ENCODE measurements at places on chromosomes 7 and 10.

DNA sequence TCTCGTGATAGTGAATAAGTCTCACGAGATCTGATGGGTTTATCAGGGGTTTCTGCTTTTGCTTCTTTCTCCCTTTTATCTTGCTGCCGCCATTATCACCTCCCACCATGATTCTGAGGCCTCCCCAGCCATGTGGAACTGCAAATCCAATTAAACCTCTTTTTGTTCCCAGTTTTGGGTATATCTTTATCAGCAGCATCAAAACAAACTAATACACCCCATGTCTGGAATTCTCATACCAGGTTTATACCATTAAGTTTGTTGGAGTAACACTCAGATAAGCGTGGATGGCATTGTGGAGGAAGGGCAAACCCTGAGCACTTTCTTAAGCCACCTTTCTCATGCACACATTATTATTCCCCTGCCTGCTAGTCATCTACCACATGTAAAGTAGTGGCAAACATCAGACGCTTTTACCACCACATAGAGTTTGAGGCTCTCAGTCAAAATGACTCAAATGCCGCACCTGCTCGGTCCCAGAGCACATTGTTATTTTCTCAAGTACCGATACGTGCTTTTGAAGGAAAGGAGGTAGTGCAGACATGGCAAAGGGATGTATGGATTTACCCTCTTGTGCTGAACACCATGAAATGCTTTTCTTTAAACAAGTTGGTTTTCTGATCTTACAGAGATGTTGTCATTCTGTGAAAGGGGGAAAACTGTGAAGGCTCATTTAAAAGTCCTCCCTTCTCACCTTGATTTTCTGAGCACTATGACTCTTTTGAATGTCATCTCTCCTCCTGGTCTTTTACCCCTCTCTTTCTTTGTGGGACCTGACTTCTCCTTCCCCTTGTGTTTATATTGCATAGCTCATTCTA, 429.7 kb downstream of the EXOC4 start:
- DNase-seq: no peak

DNA sequence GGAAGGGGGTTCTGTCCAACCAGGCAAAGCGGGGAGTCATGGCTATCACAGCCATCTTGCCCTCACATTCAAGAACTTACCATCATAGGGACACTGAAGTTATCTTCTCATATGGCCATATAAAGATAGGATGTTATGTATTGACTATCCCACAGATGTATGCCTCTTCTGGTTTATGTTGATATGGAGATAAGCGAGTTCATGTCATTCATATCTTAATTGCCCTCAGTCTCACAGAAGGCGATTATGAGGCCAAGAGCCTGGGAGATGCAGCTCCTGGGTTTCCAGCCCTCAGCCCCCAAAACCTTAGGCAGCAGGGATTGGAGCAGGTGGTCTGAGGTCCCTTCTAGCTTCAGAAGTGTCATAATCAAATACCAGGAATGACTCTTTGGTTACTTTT, 8.5 kb upstream of the ANKRD61 start:
- no peak for DNase-seq

DNA sequence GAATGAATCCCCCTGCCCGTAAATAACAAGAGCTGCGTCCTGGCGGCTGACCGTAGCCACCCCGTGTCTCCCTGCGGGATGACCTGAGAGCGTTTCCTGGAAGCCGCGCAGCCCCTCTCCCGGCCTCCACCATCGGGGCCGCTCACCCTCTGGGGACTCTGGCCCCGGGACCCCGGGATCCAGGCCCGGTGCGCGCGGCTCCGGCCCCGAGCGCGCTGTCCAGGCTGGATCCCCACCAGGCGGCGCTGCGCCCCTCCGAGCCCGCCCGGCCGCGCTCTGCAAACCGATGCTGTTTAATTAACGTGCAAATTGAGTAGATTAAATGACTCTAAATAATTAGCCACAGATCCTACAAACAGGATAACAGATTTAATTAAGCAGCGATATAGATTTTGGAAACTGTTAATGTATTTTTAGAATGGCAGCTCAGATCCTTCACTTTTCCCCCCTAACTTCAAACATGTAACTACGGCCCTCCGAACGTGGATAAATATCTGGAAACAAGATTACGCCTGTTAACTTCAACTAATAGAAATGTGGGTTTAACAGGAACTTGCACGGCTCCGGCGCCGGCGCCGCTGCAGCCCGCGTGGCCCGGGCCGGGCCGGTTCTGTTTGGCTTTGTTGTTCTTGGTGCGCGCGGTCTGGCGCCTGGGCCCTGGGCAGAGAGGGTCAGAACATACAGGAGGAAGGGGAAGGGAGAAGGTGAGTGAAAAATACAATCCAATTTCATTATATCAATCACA, 7.1 kb upstream of the UNCX start:
- no peak for DNase-seq

DNA sequence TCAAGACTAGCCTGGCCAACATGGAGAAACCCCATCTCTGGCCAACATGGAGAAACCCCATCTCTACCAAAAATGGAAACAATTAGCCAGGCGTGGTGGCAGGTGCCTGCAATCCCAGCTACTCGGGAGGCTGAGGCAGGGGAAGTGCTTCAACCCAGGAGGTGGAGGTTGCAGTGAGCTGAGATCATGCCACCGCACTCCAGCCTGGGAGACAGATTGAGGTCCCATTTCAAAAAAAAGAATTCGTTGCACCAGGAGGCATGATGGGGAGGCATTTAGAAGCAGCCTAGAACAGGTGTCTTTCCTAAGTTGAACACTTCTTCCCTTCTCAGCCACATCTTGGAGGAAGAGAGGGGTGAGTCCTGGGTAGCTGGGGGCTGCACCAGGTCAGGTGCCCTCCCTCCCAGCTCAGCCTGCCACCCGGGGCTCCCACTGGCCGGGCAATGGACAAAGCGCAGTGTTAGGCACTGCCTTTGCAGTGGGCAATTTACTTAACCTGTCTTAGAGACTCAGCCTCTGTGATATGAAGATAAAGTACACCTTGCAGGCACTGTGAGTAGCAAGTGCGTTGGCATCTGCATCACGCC, 726.8 kb downstream of the PARD3 start:
- no peak for DNase-seq

GRCh38 chr10:28594406-28594805, 61.5 kb downstream of the WAC start:
- no peak for DNase-seq

GRCh38 chr7:134414109-134414508, 44.8 kb downstream of the AKR1B1 start:
- DNase-seq: no peak

GRCh38 chr10:89351780-89352597, 24.2 kb downstream of the IFIT3 start:
- no peak for DNase-seq

Measured in thoracic aorta (tissue), 2 donors.